ENCODE measurements at places on chromosomes 7 and 10.

DNA sequence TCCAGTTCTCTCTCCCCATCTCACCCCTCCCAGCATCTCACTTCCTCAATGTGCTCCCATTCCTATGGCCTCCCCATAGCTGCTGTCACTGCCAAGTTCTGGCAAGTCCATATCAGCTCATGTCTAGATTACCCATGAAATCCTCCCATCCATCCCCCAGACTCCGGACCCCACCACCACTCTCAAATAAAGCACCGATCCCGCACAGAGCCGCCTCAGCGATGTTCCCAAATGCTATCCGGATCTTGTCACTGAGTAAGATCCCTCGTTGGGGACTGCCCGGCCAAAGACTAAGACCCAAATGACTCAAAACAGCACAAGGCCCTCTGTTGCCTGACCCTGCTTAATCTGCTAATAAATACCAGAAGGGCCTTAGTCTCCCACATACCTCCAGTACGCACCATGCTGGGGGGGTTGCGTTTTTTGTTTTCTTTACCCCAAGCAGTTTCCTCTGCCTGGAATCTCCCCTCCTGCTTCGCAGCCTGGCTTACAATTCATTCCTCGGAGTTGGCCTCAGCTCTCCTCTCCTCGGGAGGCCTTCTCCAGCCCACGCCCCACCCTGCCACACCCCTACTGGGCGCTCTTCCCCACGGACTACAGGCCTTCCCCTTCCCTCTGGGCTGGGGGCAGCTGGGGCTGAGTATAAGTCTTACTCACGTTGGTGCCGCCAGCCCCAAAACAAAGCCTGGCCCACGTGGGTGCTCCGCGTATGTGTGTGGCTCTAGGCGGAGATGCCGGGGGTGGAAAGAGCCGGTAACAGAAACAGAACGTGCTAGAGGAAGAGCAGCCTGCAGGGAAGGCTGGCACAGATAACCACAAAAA is 1.8 kb upstream of the DUSP5 start:
- DNase-seq = peak; percentile 86

- peak; percentile 39 for DNase-seq
Measured at GRCh38 chr7:135291809-135292253, 58.2 kb downstream of the STRA8 start.

GRCh38 chr10:103649654-103650423 is 156.3 kb downstream of the NEURL1 start:
- DNase-seq = no peak

GRCh38 chr10:123621492-123621891 is 44.7 kb upstream of the GPR26 start:
- DNase-seq = no peak

GRCh38 chr10:110977662-110978061 is 58.3 kb downstream of the SHOC2 start:
- no peak for DNase-seq

- DNase-seq = no peak
Measured at GRCh38 chr10:77530011-77530410, 107.6 kb downstream of the KCNMA1 start.

- DNase-seq = peak; percentile 52
Measured at GRCh38 chr10:110803830-110804338, 67.8 kb upstream of the PDCD4 start.

GRCh38 chr7:106520962-106521514 is 139.9 kb downstream of the CCDC71L start:
- DNase-seq = peak; percentile 29

DNA sequence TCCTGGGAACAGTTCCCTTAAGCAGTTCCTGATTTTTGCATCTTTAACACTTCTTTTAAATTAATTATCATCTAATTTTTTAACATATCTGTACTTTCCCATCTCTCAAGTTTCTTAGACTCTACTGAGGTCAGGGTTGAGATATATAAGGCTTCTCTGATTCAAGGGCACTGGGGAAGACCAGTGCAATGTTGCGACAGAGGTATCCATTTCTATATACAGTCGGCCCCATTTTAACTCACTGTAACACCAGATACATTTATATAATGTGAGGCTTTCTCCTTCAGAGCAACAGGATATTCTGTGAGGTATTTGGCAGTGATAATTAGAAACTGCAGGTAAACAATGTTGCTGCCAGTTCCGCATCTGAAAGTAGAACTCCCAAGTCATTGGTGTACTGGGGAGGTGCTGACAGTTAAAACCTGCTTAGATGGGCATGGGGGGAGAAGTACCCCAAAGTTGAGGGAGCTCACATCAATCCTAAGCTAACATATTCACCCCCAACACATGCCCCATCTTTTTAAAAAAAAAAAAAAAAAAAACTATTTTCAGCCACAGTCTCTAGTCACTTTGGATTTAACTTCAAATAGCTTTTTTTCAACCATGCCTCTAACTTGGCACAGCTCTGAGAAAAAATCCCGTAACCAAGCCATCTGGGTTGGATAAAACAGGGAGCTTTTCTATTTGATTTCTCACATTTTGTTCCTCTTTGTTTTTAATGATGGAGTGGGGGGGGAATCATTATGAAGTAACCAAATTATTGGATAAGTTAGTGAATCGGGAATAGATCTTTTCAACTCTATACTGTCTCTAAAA is 62.9 kb downstream of the REEP3 start:
- no peak for DNase-seq

- peak; percentile 48 for DNase-seq
Measured at GRCh38 chr7:514651-515598, 4.7 kb downstream of the PDGFA start.

DNA sequence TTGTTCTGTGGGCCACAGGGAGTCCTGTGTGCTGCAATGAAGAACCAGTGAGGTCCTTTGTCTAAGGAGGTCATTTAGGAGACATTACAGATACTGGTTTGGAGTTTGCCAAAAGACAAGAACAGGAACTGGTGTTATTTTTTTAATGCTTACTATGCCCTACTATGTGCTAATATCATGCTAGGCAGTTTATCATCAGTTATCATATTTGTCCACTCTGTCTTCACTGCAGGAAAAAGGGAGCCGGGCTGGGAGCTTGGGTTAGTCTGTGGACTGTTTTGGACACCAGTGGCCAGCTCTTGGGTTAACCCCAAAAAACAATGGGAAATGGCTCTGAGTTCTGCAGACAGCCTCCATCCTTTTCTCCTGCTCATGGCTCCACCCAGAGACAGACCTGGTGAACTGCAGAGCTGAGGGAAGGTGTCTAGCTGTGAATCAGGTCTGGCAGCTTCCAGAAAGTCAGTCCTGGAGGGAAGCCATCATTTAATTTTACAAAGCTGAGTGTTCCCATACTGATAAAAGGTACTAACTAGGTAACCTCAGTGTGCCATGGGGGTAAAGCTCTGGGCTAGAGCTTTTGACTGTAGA is 101.2 kb upstream of the ZNF746 start:
- peak; percentile 65 for DNase-seq

DNA sequence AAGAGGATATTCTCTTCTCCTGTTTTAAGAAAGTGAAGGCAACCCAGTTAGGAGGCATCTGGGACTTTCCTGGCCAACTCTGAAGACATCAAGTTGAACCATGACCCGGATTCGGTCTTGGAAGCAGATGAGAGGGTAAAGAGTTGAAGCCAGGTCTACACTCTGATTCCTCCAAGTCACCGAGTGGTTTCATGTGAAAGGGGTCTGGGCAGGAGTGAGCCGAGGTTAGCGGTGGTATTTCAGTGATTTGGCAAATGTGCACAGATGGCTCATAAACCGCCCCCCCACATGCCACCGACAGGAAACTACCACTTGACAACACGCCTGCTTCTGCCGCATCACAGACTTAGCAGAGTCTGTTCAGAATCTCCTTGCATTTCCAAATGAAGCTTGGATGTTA is 11.4 kb upstream of the REPIN1 start:
- peak; percentile 82 for DNase-seq

DNA sequence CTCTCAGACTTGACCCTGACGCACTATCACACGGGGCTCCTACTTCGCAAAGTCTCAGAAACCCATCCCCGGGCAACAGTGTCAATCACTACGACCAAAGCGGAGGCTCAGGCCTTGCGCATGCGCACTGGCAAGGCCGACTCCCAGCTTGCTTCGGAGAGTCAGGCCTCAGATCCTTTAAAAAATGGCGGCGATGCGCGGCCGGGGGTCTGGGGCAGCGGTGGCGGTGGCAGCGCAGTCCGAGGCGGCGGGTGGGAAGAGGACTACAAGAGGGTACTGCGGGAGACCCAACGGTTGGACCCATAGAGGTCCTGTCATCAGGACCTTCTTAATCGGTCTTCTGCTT is 196.9 kb downstream of the ZNF716 start:
- no peak for DNase-seq

DNA sequence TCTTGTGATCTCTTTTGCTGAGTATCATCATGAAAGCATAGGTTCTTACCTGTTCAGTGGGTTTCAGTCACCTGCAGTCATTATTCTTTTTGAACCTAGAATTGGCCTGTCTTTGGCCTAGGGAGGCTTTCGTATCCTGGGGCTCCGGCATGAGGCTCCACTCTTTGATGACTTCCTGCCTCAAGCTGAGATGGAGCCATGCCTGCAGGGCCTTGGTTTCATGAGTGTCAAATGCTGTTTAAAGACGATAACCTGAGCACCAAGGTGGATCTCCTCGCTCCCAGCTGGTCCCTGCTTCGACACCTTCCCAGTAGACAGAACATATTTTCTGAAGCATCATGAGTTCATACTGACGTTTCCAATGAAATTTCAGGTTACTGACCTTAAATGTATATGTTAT is 597.8 kb upstream of the FOXK1 start:
- DNase-seq = no peak

All from activated CD4-positive, alpha-beta T cell treated with anti-CD3 and anti-CD28 coated beads for 36 hours (primary cell).